Activated CD8-positive, alpha-beta memory T cell treated with anti-CD3 and anti-CD28 coated beads for 4 hours (primary cell): ENCODE measurements at places on chromosomes 12 and 14.

- no peak for DNase-seq
Observed at GRCh38 chr14:53710615-53711014, 246.0 kb downstream of the BMP4 start.

DNA sequence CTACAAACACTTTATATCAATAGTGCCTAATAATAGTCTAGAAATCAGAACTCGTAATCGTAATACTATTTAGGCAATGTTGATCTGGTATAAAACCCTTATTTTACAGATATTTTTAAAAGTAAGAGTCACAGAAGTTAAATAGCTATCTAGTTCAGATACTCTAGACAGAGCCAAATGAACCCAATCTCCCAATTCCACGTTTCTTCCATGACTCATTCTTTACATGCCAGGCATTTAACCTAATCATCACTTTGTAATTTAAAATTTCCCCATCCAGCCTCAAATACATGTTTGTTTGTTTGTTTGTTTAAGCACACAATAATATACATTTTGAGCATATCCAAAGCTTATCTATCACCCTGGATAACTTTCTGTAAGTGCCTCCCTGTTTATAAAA, 36.4 kb upstream of the GARIN6 start:
- no peak for DNase-seq

DNA sequence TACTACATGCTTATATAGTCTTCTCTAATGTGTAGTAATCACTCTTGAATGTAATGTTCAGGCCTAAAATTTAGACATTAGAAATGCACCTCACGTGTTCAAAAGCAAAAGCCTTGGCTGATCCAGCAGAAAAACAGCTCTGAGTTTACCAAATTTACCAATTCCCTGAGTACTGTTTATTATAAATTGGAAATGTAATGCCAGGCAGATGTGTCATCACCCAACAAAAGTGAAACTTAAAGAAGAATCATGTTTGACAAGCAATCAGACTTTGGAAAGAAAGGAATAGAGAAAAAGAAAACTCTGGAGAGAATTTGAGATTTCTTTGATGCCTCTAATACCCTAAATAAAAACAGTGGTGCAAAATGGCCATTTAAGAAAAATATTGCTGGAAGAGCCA, 26.5 kb upstream of the STRAP start:
- DNase-seq, result no peak

GRCh38 chr12:96227365-96228106, 33.4 kb downstream of the ELK3 start:
- no peak for DNase-seq

GRCh38 chr14:104293231-104293841, 154.9 kb downstream of the KIF26A start:
- no peak for DNase-seq

GRCh38 chr14:67004521-67004920, 184.7 kb upstream of the GARIN2 start:
- DNase-seq, result no peak

- no peak for DNase-seq
Observed at GRCh38 chr12:10234562-10234961, 21.9 kb downstream of the GABARAPL1 start.

DNA sequence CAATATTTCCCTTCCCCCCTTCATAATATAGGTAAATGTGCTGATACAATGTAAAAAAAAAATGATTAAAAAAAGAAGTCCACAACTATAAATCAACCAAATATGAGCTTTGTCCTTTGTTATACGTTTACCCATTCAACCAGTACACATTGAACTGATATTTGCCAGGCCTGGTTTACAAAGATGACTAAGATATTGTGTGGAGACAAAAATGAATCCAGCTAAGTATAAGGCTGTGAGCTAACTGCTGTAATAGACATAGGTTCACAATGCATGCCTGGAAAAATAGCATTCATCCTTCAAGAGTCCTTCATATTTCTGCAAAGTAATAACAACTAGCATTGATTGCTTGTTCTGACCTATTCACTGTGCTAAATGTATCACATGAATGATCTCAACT, 6.9 kb downstream of the C12orf56 start:
- DNase-seq, result no peak

DNA sequence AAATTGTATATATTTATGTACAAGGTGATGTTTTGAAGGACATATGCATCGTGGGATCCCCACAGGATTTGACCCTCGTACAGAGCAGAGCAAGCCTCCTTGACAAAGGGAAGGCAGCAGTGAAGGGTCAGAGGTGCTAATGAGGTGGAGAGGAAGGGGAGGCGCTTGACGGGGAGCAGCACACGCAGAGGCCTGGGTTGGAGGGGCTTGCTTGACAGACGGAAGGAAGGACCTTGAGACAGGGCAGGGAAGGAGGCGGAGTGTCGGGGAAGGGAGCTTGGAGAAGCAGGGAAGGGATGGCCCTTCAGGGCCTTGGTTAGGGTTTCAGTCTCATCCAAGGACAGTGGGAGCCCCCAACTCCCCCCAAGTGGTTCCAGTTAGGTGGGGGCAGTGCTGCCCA, 52.6 kb downstream of the ZNF664 start:
- no peak for DNase-seq

- no peak for DNase-seq
Observed at GRCh38 chr12:103282124-103282523, 213.6 kb downstream of the C12orf42 start.

DNA sequence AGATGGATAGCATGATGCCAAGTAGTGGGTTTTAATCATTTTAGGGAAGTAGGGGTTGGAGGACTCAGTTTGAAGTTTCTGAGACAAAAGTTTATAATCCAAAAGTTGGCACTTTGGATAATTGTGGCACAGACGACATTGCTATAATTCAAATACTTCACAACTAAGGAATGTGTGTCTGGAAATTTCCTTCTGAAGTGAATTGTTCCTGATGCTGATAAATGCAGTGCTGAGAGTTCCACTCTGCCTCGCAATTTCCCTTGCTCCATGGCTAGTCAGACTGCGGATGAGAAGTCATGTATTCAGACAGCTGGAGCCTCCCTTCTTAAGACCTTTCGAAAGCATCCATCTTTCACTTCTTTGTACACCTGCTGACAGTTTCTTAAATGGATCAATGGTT, 393.3 kb upstream of the PRICKLE1 start:
- no peak for DNase-seq

DNA sequence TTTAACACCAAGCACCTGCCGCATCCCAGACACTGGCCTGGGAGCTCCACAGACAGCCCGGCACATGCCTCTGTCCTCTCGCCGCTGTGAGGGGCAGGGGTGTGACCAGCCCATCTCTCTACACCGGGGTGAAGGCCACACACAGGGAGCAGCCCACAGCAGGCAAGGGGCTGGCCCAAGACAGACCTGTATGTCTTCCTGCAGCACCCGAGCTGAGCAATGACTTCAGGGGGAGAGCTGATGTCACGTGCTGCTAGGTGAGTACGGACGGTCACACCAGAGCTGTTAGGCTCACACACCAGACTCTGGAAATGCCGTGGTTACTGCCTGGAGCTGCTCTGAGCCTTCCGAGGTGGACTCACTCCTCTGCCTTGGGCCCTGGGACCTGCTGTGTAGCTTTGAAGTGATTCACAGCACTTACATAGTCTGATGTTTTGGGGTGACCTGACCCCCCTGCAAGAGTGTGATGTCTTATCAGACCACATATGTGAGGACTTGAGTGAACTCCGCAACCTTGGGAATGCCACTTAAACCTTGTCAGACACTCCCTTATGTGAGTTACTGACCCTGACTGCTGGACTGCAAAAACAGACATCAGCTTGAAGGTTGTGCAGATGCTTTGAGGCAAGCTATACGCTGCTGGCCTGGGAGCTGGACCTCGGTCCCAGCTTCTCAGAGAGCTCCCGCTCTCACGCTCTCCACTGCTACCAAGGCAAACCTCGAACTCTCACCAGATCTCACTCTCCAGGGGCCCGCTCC, 1.8 kb downstream of the XRCC3 start:
- no peak for DNase-seq

DNA sequence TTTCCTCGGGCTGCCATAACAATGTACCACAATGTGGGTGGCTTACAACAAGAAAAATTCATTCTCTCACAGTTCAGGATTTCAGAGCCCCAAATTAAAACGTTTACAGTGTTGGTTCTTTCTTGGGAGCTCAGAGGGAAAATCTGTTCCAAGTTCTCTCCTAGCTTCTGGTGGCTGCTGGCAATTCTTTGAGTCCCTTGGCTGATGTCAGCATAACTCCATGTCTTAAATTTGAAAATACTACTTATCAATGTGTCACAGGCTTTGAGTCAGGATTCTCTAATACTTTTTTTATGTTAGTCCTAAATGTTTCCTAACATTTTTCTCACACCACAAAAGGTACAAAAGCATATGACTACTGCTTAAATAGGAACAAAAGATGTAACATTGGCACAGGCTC, 198.4 kb upstream of the ATXN7L3B start:
- no peak for DNase-seq

GRCh38 chr14:90755661-90756304, 60.4 kb downstream of the TTC7B start:
- no peak for DNase-seq

GRCh38 chr14:30114051-30114450, 186.4 kb upstream of the PRKD1 start:
- DNase-seq, result no peak

- DNase-seq, result no peak
Observed at GRCh38 chr14:37948266-37948665, 259.4 kb upstream of the SSTR1 start.

GRCh38 chr14:99203080-99203479, 68.9 kb downstream of the BCL11B start:
- no peak for DNase-seq

DNA sequence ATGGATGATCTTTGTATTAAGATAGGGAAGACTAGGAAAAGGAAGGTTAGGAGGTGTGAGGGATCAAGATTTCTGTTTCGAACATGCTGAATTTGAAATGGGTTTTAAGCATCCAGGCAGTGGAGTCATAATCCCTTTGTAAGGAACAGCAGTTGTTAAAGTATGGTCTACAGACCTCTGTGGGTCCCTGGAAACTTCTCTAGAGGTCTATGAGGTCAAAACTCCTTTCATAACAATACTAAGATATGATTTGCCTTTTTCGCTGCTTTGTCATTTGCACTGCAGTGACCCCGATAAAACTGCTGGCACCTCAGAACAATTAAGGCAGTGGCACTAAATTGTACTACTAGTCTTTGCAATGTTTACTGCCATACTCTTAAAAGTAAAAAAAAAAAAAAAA, 1.5 kb downstream of the RAD51AP1 start:
- no peak for DNase-seq

- DNase-seq, result no peak
Observed at GRCh38 chr12:47740606-47741339, 15.5 kb upstream of the ENDOU start.

DNA sequence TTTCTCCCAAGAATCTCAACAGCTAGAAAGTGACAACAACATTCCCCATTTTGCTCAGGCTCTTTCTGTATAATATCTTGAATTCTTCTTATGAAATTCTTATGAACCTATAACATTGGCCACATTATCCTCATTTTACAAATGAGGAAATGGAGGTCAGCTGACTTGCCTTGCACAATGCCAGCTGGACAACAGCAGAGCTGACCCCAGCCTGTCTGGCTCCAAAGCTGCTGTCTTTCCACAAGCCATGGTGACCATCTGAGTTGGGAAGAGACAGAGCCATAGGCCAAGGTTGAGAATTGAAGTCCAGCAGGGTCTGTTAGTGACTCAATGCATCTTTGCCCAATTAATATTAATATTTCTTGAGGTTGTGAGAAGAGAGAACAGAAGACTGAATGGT, 87.3 kb downstream of the KSR2 start:
- no peak for DNase-seq

DNA sequence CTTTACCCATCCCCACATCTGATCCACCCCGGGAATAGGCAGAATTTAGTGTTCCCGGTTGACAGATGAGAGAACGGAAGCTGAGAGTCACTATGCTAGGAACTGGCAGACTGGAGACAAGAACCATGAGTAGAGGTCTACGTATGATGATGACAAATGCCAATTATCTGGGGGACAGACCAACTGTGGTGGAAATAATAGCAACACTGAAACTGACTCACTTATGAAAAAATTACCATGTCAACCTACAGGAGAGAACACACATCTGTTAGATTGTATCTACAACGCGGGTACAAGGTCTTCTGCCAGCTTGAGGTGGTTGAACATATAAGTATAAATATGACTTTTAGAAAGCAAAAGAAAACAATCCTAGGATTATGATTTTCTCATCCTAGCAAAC, 15.4 kb upstream of the SELPLG start:
- DNase-seq, result no peak

GRCh38 chr14:42508209-42508946, 901.7 kb downstream of the LRFN5 start:
- no peak for DNase-seq

- no peak for DNase-seq
Observed at GRCh38 chr12:90896164-90896563, 58.8 kb downstream of the CCER1 start.

DNA sequence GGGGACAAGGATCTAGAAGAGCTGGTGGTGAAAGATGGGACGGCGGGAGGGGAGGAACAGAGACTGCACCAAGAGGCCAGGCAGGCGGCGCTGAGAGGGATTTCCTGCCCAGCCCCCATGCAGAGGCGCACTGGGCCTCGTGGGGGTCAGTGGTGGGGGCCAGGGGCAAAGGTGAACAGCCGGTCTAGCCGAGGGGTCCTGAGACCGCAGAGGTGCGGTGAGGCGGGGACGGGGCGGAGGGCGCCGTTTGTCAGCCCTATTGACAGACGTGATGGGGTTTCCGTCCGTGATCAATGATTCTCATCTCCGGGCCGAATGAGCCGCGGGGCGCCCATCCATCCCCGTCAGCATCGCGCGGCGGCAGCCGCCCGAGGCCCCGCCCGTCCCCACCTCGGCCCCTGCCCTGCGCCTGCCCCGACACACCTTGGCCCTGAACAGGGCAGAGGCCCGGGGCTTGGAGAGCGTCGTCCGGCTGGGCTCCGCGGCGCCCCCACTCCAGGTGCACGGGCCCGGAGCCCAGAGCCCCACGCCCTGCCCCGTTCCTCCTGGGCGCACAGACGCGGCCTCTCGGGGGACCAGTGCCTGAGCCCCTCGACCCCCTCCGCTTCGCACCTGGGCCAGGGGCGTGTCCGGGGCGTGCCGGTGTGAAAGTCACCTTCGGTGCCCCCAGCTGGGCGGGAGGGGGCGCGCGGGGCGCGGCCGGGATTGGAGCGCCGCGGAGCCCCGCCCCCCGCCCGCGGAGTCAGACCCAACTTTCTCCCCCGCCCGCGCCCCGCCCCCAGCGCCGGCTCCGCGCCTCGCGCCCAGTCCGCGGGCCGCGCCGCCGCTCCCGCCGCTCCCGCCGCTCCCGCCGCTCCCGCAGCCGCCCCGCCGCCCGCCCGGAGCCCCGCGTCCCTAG, at the start of gene NXPH4:
TSS of gene NXPH4 (plus strand) at position 781 of the 898 bp plus-strand sequence. CDS start 176 bp downstream, outside the sequence.
- DNase-seq, result no peak

GRCh38 chr12:81668475-81668874, 90.7 kb downstream of the PPFIA2 start:
- DNase-seq, result no peak

GRCh38 chr14:97550463-97550862, 753.3 kb downstream of the VRK1 start:
- no peak for DNase-seq

GRCh38 chr12:40945772-40946171, 242.3 kb upstream of the PDZRN4 start:
- no peak for DNase-seq

GRCh38 chr12:59166457-59166856, 246.2 kb upstream of the LRIG3 start:
- DNase-seq, result no peak
